ENCODE measurements at places on chromosomes 5 and 9.

DNA sequence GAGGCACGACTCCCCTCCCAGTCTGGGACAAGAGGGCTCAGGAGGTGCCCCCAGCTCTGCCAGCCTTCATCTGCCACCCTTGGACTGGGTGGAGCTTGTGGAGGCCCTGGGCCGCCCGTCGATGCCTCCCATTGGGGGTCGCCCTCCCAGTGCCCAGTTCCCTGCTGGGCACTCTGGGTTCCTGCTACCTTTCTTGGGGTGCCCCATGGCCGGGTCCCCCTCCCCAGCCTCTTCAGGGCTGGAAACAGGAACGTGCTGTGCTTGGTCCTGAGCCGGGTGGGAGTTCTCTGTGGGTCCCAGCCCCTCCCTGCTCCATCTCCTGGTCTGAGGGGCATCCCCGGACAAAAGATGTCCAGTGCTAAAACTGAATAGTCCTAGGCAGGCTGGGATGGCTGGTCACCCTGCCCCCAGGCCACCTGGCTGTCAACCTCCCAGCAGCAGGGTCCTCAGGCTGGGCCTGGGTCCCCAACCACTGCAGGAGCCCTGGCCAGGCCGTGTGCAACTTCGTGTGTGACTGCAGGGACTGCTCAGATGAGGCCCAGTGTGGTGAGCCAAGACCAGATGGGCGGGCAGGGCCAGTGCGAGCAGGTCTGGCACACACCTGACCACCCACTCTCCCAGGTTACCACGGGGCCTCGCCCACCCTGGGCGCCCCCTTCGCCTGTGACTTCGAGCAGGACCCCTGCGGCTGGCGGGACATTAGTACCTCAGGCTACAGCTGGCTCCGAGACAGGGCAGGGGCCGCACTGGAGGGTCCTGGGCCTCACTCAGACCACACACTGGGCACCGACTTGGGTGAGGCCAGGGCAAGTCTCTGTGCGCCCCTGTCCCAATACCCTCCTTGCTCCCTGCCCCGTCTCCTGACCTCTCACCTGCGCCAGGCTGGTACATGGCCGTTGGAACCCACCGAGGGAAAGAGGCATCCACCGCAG, 784 bp downstream of the MAMDC4 start:
- DNase-seq: no peak

DNA sequence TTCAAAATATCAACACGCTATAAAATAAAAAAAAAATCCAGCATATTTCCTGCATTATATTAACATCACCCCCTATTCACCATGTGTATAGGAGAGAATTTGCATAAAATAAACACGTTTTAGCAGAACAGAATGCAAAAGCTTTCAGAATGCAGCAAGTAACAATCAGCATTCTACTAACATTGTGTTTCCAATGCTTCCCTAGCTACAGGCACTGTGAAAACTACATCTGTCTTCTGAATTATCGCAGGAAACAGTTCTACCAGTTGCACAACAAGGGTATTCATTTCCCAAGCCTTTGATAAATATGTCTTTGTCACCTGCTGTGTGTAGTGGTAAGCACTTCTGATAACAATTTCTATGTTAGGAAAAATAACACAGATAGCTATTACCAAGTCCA, 1015.8 kb downstream of the CDH18 start:
- no peak for DNase-seq

- DNase-seq: no peak
Observed at GRCh38 chr5:115209279-115209678, 39.6 kb upstream of the TRIM36 start.

DNA sequence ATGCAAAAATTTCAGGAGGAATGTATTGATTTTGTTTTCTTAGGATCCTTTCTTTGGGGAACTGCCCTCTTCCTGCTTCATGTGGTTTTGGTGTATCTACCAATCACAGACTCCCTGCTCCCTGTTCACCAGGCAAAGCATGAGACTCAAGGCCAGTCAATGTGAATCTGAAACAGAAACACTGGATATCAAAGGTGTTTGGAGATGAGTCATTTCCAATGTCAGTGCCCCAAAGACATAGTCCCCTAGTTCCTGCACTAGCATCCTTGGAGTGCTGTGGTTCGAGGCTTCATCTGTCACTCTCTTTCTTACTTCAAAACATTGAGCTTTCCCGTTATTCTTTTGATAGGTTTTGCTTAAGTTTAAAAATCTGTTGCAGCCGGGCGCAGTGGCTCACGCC, 8.1 kb downstream of the PPP3R2 start:
- no peak for DNase-seq

- DNase-seq: no peak
Observed at GRCh38 chr9:131734781-131735180, 5.1 kb downstream of the RAPGEF1 start.

GRCh38 chr5:56856541-56857178, 41.3 kb downstream of the MAP3K1 start:
- no peak for DNase-seq

- DNase-seq: no peak
Observed at GRCh38 chr5:176371621-176372539, 6.6 kb downstream of the ARL10 start.

GRCh38 chr5:141574122-141574510, 44.7 kb downstream of the DIAPH1 start:
- no peak for DNase-seq

DNA sequence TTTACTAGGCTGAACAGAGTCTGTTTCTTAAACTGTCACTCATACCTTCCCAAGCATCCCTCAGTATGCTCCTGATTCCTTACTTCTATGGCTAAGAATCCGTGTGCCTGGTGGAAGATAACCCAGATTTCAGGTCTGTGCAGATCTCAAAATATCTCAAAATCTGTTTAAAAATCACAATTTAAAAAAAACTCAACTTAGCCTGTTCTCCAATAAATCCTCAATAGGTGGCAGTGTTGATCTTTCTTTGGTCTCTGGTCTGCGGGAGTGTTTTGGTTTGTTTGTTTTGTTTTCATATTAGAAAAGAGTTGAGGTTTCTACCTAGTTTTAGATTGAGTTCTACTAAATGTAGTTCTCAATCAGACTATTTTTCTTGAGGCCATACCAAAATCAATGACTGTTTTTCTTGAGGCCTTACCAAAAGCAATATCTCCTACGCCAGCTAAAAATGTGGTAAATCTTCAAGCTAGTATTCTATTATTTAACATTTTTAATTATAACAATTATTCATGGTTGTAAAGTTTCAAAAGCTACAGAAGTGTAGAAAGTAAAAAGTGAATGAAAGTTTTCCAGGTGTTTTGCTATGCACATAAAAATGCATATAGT, 57.9 kb downstream of the TGFBR1 start:
- no peak for DNase-seq

DNA sequence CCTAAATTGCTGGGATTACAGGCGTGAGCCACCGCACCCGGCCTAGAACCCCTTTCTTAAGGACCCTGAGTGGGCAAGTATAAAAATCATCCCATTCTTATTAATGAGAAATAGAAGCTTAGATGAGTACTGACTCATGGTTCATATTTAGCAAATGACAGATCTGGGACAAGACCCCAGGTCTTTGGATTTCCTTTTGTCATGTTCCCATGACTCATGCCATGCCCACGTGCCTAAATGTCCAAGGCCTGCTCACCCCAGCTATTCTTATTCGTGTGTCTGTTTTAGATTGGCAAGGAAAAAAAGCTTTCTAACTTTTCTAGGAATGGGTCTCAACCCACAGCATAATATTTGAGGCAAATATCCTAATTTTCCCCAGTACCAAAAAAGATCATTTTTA, 57.7 kb upstream of the RPS23 start:
- no peak for DNase-seq

- no peak for DNase-seq
Observed at GRCh38 chr5:170302653-170303501, 5.3 kb upstream of the LCP2 start.

DNA sequence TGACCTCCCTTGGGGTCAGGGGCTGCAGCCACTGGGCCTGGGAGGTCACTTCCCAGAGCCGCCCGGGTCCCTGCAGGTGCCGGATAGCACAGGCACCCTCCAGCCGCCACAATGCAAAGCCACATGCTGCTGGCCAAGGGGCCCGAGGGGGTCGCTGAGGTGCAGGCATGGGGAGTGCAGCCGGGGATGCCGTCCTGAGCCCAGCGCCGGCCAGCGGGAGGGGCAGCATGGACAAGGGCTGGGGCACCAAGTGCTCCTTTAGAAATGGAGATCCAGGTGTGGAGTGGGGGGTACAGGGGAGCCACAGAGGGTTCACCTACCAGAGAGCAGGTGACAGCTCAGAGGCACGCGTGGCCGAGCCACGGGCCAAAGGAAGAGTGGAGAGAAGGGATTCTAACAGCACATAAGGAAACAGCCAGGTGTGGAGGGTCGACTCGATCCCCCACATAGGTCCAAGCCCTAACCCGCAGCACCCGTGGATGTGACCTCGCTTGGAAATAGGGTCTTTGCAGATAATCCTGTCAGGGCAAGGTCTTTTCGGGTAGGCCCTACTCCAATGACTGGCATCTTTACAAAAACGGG, 24.7 kb downstream of the ZDHHC11B start:
- no peak for DNase-seq

DNA sequence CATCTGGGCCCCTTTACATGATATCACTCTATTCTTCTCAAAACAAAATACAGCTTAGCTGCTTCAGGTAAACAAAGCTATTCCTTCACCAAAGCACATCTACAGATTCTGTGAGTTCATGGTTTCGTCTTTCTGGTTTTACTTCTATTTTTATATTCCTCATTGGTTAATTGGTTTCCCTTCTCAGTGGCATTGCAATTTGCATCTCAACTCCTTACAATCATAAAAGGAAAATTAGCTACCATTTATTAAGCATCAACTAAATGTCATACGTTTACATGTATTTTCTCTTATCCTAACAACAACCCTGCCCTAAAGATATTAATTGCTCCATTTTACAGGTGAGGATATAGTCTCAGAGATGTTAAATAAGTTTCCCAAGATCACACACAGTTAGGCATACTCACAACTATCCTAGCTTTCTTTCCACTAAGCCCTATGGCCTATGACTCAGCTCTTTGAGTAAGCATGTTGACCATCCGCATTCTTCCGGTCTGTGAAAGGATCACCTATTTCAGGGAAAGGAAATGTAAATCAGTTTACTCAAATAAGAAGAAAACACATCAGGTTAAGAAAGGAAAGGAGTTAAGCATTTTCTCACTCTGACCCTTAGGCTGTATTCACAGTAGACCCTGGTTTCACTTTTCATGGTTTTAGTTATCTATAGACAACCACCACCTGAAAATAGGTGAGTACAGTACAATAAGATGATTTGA, 146.1 kb downstream of the CAAP1 start:
- DNase-seq: no peak

- no peak for DNase-seq
Observed at GRCh38 chr5:7425830-7426229, 29.9 kb downstream of the ADCY2 start.

DNA sequence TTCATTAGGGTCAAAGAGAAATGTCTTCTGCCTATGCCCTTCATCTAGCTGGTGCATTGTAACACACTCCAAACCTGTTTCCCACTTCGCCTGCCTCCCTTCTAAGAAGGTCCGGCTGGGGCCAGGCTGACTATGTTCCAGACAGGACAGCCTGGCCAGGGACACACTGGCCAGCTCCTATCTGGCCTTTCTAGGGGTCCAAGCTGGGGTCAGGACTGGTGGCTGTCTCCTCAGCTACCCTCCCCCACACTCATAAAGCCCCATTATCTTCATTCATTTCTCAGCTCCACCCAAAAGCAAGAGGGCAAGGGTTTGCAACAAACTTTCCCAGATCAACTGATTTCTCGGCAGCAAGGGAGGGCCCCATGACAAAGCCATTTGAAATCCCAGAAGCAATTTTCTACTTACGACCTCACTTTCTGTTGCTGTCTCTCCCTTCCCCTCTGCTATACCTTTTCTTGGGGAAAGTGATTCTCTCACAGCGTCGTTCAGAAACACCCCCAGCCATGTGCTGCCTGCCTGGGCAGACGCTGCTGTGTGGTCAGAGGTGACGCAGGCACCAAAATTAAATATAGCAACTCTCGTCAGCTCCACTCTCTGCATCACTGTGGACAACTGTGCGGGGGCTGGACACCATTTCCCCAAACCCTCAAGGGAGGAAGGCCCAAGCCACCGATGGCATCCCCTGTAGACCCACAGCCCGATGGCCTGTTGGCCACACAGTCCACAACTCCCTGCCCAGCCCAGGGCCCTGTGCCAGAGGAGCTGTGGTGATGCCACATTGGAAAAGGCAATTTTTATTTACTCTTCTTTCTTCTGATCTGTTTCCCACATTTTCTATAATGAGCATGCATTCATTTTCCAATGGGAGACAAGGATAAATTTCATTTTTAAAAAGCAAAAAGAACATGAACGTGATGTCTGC, 6.1 kb downstream of the IL13 start:
- no peak for DNase-seq

- DNase-seq: no peak
Observed at GRCh38 chr5:153425914-153426313, 64.6 kb upstream of the GRIA1 start.

DNA sequence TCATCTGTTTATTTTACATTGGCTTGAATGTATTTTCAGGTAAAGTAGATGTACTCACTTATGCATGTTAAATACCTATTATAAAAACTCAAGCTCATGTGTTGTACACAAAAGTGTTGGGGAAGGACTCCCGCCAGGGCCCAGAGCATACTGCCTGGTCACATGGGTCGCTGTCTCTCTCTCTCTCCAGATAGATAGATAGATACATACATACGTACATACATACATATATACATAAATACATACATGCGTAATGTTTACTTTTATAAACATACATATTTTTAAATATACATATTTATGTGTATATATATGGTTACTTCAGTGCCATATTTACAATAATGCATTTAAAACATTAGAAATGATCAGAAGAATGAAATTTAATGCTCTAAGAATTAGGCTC, 24.7 kb downstream of the ASPN start:
- no peak for DNase-seq

DNA sequence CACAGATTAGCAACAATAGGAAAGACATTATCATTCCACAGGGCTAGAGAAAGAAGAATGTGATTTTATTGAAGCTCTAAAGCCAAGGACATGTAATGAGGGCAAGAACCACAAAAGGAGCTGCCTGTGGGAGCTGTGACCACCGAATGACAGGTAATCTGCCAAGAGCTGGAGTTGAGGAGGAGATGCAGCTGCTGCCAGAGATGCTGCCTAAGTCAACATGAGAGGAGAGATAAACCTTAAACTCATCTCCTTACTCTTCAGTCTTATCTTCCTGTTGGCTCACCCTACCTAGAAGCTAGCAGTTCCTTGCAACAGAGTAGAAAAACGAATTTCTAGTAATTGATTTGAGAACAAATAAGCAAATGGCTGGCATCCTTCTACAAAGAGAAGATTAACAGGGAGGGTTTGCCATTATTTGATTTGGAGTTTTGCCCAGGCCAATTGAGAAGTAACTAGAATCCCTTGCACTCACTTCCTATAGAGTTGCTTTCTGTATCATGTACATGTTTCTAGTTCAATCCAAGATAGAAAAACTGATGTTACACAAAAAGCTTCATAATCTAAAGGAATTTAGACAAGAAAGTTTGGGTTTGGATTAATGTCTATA, 539.2 kb downstream of the TLE1 start:
- no peak for DNase-seq

GRCh38 chr9:8543219-8543618, 743.6 kb upstream of the DMAC1 start:
- DNase-seq: no peak

- DNase-seq: no peak
Observed at GRCh38 chr5:136382791-136383190, 17.4 kb upstream of the TRPC7 start.

- no peak for DNase-seq
Observed at GRCh38 chr5:1564182-1564748, 40.5 kb upstream of the LPCAT1 start.

- DNase-seq: no peak
Observed at GRCh38 chr5:36657563-36657995, 51.2 kb downstream of the SLC1A3 start.

- DNase-seq: no peak
Observed at GRCh38 chr5:159262472-159262858, 625 bp upstream of the UBLCP1 start.

Data from stimulated activated CD4-positive, alpha-beta T cell treated with anti-CD3 and anti-CD28 coated beads, Interleukin-1b, Interleukin-23, amount 100 ng/mL, for 1 hour (primary cell).